ENCODE measurements at places on chromosomes 3 and 15.

- peak; percentile 2 for DNase-seq
Measured at GRCh38 chr3:107430996-107431245, 53.7 kb downstream of the CCDC54 start.

GRCh38 chr3:140296796-140297352 is 361.9 kb downstream of the CLSTN2 start:
- no peak for DNase-seq

GRCh38 chr3:52028572-52028971 is 27.8 kb downstream of the DUSP7 start:
- DNase-seq: no peak

- DNase-seq: no peak
Measured at GRCh38 chr3:149850787-149851584, 38.0 kb downstream of the RNF13 start.

DNA sequence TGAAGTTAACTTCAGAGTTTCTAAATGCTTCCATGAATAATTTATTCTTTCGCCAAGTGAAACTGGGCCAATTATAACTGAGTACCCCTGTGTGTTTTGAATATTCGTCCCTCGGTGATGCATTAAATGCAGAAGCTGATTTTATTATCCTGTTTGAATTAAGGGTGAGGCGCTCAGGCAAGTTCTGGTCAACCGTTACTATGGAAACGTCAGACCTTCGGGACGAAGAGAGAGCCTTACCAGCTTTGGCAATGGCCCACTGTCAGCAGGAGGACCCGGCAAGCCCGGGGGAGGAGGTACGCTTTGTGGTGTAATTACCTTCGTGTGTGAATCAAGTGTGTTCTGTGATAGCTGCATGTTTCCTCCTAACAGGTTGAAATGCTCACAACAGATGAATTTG is 239.8 kb downstream of the ITPR1 start:
- DNase-seq: no peak

- no peak for DNase-seq
Measured at GRCh38 chr15:46523701-46524100, 888.9 kb downstream of the SQOR start.

GRCh38 chr3:149634573-149634972 is 23.3 kb downstream of the WWTR1 start:
- DNase-seq: no peak

DNA sequence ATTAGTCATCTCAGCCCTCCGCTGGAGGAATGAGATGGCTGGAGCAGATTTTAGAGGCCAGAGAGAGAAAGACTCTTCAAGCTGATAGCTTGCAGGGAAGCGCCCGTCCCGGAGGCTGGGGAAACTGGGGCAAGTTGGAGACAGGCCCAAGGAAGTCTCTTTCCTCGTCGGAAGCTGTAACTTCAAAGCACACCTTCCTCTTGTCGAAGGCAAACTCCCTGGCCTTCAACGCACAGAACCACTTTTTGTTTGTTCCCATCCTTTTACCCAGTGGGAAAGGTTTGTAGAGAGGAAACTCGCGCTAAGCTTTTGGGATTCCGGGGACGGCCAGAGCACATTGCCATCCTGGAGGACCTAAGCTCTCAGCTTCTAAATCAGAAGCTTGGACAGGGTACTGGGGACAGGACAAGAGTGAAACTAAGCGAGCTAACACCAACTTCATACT is 900 bp upstream of the EOMES start:
- no peak for DNase-seq

- no peak for DNase-seq
Measured at GRCh38 chr3:171815973-171816595, 5.8 kb upstream of the PLD1 start.

DNA sequence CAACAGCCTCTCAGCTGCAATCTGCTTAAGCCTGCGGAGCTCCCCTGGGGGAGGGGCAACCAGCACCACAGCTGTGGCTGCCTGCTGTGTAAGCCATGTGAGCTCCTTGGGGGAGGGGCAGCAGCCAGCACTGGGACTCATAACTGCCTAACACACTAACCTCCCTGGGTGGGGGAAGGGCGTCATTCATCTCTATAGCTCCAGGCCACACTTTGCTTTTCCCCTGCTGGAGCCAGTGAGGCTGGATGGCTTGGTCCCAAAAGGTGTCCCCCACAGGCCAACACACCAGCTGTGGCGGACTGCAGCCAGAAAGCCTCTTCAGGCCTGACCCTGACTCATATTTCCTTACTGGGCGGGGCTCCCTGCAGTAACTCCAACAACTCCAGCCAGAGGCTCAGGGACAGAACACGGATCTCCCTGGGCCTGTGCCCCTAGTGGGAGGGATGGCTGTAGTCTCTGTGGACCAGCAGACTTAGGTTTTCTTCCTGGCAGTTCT is 129.8 kb downstream of the PPM1L start:
- DNase-seq: no peak

GRCh38 chr15:90665288-90666134 is 51.6 kb upstream of the BLM start:
- peak; percentile 76 for DNase-seq

GRCh38 chr3:79467721-79468120 is 300.1 kb downstream of the ROBO1 start:
- DNase-seq: no peak

DNA sequence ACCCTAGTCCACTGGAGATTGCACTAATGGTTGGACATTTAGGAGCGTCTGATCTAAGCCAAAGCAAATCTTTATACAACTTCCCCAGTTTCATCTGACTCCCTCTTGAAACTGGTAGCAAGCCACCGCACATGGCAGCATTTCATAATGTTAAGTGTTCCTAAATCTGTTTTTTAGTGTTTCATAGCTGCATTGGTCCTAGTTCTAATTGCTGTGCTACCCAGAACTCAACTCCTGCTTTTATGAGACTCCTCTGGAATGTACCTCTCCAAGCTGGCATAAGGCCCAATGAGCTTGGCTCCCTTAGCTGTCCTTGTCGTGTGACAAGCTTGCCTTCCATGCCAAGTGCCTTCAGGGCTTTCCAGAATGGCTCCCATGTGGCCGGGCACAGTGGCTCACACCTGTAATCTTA is 65.3 kb upstream of the FLNB start:
- DNase-seq: no peak

- peak; percentile 46 for DNase-seq
Measured at GRCh38 chr3:48219543-48219942, 3.8 kb upstream of the CAMP start.

DNA sequence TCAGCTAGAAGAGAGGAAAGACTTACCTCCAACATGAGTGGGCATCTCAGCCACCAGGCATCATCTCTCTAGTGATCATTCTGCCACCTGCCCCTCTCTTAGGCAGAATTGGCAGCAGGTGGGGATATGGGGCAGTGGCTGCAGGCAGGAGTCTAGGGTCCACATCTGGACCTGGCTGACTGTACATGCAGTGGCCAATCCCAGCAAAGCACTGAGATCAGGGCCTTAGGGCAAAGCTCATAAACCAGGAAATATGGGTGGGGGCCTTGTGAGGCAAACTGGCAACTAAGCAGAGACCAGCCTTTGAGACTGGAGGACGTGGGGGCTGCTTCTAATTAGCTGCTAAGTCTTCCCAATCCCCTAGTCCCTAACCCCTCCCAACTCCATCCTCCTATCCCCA is 12.9 kb downstream of the POMGNT2 start:
- DNase-seq: no peak

DNA sequence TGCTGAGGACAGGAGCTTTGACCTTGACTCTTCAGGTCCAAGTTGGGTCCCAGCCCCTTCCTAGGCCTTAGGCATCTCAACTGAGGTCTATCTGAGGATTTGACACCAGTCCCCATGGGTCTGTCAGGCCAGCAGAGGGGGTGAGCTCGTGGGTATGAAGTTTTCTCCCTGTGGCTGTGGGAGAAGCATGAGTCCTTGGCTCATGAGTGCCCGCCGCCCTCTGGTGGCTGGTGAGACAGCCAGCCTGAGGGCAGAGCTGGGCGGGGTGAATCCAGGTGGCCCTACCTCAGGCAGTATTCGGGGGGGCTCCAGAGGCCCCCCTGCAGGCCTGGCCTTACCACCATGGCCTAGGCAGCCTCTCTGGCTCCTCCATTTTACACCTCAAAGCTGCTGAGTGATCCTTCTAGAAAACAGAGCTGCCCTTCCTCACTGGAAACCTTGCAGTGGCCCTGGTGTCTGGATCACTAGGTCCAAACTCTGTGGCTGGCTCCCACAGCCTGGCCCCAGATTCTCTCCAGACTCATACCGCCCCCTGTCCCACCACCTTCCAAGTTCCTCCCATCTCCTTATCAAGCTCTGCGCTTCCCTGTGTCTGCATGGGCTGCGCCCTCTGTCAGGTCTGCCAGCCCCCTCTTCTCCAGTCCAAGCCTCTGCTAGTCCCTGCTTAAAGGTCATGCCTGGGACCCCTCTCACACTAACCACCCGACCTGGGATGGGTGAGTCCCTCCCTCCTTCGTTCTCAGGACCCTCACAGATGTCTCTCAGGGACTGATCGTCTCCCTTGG is 16.1 kb downstream of the SH2D7 start:
- DNase-seq: peak; percentile 95

- peak; percentile 44 for DNase-seq
Measured at GRCh38 chr3:12288182-12289129, at the start of gene PPARG. TSS of gene PPARG (plus strand) at chr3:12289070. CDS start at chr3:12379712, 90,642 bp downstream.

DNA sequence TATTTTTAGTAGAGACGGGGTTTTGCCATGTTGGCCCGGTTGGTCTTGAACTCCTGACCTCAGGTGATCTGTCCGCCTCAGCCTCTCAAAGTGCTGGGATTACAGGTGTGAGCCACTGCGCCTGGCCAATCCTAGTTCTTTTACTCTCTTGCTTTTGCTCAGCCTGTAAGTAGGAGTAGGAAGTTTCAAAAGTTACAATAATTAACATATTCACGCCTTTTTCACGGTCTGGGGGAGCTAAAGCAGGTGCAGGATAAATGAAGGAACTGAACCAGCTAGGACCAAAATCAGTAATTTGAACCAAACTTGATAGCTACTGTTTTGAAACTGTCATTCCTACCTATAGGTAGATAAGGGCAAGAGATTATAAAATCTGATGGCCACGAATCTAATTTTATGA is 98.5 kb downstream of the CACNA1D start:
- no peak for DNase-seq

DNA sequence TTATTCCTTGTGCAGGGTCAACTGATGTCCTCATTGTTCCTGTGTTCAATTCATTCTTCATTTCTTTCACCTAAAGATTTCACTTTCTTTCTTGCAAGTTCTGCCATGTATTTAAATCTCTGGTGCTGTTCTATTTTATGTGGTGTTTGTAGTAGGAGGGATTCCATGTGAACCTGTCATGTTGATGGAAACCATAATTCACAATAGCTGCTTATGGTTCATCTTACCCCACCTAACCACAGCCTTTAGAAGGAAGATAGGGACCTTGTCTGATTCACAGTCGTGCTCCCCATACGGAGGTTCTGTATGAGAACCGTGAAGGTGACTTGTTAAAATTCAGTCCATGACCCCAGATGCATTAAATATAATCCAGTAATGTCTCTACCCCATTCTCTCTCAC is 21.9 kb downstream of the SLCO2A1 start:
- DNase-seq: no peak

- DNase-seq: no peak
Measured at GRCh38 chr15:31402003-31402402, 75.4 kb downstream of the KLF13 start.

DNA sequence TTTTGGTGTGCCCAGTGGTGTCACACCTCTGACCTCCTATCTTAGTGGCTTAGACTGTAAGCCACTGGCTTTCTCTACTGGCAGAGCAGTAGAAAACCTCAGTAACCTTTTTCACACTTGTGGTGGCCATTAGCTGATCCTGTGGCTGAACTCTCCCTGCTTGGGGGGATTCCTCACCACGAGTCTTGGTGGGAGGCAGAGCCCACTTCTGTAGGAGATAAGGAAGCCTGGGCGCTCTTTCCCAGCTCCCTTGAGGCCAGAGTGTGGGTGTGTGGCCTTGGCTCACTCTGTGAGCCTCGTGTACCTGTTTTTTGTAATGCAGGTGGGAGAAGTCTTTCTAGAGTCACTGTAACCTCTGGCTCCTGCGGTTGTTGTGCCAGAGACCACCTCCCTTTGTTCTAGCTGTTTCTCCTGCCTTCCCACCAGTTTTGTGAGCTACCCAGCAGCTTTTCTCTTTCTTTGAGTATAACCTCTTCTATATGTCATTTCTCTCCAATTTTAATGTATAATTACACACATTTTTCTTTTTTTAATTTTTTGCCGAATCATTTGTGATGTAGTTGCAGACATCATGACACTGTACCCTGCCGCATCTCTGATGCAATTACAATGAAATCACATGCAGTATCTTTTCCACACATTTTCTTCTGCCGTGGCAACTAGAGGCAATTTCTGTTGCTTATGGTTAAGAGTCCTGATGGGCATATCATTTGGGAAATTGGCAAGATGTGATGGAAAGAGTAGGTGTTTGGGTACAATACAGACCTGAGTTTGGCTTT is 13.8 kb downstream of the XCR1 start:
- DNase-seq: no peak

DNA sequence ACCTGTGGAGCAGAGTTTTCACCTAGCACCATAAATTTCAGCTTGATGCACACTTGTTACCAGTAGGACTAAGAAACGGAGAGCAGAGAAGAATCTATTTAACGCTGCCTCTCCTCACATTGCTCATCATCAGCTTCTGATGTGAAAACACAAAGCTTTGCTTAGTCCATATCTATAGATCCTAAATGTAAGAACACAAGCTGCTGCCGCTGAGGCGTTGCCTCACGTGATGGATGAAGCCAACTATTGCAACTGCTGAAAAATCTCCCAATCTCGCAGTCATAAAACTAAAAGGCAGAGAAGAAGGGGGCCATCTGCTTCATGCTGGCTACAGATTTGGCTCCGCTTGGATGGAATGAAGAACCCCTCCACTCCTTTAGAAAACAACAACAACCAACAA is 42.7 kb downstream of the CADPS start:
- DNase-seq: no peak

DNA sequence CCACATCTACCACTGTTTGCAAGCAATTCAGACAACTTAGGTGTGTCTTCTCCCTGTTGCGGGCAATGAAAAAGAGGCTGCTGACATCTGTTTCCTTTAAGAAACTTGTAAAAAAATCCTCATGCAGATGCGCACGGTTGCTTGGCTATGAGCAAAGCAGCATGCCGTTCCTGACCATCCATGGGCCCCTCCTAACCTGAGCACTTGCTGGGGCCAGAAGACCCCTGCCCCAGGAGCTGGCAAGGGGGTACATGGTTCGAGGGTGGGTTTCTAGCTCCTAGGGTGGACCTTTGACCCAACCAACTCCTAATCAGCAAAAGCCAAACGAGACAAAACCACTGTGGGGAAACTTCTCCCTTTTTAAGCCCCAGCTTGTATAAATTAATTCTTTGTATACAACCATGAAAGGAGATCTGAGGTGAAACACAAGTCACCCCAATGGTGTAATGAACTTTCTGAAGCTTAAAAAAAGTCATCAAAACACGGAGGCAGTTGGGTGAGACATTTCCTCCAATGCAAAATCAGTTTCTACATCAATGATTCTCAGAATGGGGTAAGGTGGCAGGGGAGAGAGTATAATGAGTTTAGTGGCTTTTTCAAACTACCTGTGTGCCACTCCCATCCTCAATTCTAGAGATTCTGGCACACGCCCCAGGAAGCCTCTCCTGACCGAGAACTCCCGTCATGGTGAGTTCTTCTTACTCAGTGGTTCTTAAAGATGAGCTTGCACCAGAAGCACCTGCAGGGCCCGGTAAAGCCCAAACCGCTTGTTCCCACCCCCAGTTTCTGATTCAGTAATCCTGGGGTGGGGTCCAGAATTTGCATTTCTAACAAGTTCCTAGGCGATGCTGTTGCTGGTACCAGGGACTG is 44.1 kb downstream of the CPN2 start:
- no peak for DNase-seq
